ENCODE measurements at places on chromosomes 2 and 18.

DNA sequence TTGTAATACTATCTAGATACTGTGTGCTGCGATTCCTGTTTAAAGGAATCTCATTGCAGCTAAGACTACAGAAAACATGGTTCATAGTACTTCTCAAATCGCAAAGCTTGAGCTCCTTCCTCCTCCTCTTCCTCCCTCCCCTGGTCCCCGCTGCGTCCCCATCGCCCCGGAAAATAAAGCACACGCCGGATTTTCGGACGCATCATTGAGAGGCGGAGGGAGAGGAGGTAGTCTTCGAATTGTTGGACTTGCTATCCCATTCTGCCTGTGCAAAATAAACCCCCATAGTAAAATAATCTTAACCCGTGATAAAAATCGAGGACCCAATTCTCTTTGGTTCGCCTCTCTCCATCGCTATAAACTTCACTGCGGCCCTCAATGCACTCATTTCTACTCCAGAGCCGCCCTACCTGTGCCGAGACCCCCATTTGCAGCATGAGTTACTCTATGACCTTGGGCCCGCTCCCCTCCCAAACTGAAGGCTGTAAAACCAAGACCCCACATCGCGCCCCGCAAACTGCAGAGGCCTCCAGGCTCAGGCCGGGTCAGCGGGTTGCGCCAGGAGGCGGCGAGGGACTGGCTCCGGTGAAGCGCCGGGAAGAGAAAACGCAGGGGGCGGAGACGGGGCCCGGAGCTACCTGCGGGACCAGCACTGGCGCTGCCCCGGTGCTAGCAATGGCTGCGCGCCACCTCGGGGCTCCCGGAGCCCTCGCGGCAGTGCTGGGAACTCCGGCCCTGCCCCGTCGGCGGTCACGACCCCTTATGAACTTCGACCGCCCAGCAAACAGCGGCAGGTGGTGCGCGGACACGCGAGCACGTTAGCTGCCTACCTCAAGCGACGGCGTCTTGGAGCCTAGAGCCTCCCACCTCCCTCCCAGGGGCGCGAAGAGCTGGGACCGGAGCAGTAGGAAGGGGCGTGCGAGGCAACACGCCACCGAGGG lies 649 bp downstream of the ESCO1 start:
- DNase-seq = peak; percentile 52

GRCh38 chr2:26169226-26169625 lies 3.7 kb upstream of the GAREM2 start:
- DNase-seq = no peak

DNA sequence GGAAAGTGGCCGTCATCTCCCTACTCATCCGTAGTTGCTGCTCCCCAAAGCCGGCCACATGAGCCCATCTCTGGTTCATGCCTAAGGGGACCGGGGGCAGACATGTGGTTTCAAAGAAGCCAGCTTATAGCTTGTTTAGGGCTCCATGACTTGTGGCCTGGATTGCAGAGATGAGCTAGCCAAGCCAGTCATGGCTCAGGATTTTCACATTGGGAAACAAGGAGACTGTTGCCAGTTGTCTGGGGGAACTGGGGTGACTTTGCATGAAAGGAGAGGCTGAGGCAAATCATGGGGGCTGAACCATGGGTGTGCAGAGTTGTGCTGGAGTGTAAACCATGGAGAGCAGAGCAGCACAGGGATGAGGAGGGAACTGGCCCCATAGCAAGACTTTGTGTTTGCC lies 183.0 kb upstream of the APCDD1 start:
- peak; percentile 59 for DNase-seq

GRCh38 chr18:10792181-10792580 lies 266.4 kb downstream of the NAPG start:
- DNase-seq = no peak

- no peak for DNase-seq
Measured at GRCh38 chr2:96579422-96579821, 42.9 kb downstream of the ARID5A start.

GRCh38 chr2:224208443-224208842 lies 169.4 kb upstream of the SERPINE2 start:
- DNase-seq = no peak

GRCh38 chr2:50455351-50455939 lies 576.5 kb downstream of the NRXN1 start:
- no peak for DNase-seq

DNA sequence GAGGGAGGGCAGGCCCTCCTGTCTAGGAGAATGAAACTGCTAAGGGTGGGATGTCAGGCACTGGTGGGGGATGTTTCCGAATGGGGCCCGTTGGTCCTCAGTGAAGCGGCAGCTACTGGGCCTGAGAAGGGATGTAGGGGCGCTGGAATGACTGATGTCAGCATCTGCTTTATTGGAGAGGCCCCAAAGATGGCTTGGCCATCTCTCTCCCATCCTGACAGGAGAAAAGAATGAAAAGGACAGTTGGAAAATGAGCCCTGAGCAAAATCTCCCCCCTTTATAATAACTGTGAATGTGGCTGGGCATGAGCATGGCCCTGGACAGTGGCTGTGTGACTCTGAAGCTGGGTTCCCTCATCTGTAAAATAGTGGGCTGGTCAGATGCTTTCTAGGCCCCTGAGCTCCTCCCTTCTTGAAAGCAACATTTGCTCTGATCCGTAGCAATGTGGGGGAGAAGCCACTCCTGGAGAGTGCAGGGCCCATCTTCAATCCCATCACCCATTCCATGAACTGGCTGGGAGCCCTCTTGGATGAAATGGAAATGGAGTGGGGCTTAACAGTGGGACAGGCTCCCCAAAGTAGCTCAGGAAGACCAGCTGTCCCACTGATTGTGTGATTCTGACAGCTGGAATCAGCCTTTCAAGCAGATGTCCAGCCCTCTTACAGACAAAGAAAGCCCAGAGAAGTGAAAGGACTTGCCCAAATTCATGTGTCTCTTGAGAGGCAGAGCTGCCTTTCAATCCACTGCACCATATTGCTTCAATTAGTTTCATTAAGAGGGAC lies 232.7 kb upstream of the SMAD2 start:
- DNase-seq = no peak

DNA sequence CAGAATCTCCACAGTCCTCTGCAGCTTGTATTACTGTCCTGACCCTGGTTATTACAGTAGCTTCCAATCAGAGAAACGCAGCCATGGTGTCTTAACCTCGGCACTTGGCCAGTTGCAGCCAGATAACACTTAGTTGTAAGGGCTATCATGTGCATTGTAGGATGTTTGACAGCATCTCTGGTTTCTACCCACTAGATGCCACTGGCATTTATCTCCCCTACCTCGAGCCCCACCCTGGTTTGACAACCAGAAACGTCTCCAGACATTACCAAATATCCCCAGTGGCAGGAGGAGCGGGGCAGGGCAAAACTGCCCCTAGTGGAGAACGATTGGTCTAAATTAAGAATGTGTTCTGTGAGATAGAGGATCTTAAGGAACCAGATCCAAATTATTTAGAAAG lies 13.1 kb downstream of the DSG2 start:
- DNase-seq = no peak

DNA sequence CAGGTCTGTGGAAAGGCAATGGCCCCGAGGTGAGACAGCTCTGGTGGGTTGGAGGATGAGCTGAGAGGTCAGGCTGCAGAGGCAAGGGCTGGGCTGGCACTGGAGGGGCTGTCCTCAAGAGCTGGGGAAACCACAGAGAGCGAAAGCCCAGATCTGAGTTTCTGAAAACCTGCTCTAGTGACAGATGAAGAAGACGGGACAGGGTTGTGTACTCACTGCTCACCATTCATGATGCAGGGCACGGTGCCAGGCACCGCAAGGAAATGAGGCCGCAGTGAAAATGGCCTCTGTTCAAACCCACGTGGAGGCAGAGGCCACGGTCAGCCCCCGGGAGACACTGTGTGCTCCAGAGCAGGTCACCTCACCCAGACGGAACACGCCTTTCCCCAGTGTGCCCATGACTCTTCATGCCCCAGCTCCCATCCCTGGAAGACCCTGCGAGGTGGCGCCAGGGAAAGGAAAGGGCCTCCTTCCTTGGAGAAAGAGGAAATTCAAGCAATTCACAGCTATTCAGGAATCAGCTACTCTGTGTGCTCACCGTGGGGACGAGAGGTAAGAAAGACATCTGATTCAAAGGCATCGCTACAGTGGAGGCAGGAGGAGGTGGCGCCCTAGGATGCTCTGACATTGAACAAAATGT lies 24.3 kb upstream of the ID2 start:
- no peak for DNase-seq

GRCh38 chr2:160984426-160985077 lies 175.7 kb upstream of the TANK start:
- DNase-seq = no peak

GRCh38 chr2:419687-420317 lies 131.9 kb upstream of the ALKAL2 start:
- DNase-seq = no peak

GRCh38 chr2:226738821-226739544 lies 60.6 kb downstream of the IRS1 start:
- DNase-seq = no peak

DNA sequence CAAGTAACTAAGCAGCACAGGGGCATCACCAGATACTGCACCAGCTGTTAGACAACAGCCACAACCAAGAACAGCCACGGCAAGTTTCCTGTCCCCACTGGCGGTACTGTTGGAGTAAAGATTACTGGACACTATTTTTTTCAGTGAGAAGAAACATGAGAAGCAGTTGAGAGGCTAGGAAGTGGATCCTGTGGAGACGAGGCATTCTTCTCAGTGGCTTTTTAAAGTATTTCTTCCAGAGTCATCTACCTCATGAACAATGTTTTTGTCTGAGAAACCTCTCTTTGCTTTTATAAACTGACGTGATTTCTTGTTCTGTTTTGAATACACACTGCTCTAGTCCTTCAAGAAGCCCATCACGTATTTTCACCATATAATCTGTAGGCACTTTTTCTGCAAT lies 18.8 kb downstream of the TM4SF20 start:
- DNase-seq = no peak

- DNase-seq = no peak
Measured at GRCh38 chr2:128392207-128392606, 73.5 kb upstream of the HS6ST1 start.

- no peak for DNase-seq
Measured at GRCh38 chr18:72848503-72849237, 19.1 kb downstream of the NETO1 start.
